ENCODE measurements at places on chromosomes 12 and 14.

- no peak for DNase-seq
Observed at GRCh38 chr12:20489645-20490044, 121.3 kb downstream of the PDE3A start.

GRCh38 chr14:100680439-100681051 lies 46.1 kb upstream of the DLK1 start:
- no peak for DNase-seq

- no peak for DNase-seq
Observed at GRCh38 chr14:90545966-90546751, 149.3 kb downstream of the CALM1 start.

- no peak for DNase-seq
Observed at GRCh38 chr14:75417674-75418073, 10.1 kb upstream of the JDP2 start.

DNA sequence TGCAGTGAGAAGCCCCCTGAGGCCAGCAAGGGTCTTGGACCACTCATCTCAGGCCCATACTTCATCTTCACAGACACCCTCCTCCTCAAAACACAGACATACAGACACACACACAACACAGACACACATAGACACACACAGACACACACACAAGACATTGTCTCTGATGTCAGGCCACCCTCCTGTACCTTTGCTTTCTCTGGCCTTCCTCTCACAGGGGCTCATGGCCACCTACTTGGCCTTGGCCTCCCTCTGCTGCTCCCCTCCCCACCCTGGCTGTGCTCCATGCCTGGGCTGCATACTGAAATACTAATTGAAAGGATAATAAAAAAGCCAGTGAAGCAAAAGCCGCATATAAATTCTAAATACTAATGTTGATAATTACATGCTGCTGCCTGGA lies 1.6 kb upstream of the SYNDIG1L start:
- no peak for DNase-seq

- no peak for DNase-seq
Observed at GRCh38 chr12:99381992-99382391, 265.6 kb upstream of the GARIN6 start.

DNA sequence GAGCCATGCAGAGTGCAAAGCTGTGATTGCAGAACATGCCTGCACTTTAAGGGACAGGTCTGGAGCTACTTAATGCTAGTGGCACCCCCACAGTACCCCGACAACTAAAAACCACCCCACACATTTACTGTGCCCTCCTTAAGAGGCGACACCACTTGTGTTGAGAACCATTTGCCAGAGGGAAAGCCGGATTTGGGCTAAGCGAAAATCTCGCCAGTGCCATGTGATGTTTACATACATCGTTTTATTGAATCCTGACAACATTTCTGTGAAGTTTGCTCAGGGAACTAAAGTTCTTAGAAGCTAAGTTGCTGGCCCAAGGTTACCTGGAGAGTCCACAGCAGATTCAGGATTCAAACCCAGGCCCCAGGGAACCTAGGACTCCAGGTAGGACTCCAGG lies 119.0 kb upstream of the FKBP4 start:
- no peak for DNase-seq

DNA sequence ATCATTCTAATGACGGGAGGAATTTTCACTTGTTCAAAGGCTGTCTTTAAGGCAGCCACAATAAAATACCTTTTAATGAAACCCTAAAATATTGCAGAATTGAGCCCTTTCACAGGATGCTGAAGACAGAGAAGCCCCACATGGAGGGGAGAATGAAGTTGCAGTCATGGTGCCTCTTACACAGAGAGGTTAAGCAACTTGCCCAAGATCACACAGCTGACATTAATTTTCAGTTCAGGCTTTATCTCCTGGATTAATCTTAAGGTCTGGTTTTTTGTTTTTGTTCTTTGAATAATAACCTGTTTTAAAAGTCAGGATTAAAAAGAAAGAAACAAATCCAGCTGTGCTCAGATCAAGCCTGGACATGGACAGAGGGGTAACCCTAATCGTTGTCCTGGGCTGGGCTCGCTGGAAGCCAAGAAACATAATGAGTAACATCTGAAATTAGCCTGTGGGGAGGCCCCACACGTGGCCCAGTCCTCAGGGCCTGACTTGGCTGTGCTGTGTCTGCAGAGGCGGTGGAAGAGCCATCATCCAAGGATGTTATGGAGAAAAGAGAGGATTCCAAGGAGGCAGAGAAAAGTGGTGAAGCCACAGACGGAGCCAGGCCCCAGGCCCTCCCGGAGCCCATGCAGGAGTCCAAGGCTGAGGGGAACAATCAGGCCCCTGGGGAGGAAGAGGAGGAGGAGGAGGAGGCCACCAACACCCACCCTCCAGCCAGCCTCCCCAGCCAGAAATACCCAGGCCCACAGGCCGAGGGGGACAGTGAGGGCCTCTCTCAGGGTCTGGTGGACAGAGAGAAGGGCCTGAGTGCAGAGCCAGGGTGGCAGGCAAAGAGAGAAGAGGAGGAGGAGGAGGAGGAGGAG lies 8.0 kb downstream of the CHGA start:
- no peak for DNase-seq

- no peak for DNase-seq
Observed at GRCh38 chr12:30828686-30829085, 73.9 kb upstream of the CAPRIN2 start.

DNA sequence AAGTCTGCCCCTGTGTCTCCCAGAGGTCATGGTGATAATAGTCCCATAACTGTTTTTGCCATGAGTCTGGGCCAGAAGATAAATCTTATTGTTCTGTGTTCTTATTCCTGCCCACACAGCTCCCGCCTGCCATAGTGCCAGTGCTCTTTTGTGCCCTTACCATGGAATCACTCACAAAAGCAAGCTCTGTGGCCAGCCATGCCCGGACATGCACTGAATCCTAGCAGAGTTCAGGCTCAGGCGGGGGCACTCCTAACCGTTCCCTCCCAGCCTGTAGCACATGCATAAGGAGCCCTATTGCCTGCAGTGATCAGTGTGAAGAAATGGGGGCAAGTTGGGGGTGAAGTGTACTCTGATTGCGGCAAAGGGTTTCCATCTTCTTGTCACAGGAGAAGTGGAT lies 33.3 kb downstream of the DHRS2 start:
- DNase-seq = no peak

GRCh38 chr14:77318006-77318553 lies 2.6 kb downstream of the POMT2 start:
- no peak for DNase-seq

DNA sequence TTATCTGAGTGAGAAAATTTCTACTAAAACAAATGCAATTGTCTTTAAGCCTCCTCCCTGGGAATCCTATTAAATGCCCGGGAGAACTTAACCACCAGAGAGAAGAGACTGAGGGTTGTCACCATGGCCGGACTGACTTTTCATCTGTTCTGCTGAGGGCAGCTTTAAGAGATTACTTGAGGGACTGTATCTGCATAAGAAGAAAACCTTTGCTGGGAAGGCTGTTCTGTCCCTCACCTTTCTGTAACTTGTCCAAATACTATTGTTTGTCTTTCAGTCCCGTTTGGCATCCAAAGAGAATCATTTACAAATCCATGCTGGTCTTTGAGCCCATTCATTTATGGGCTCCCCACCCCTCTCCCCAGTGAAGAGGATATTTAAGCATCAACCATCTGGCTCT lies 306.3 kb upstream of the FLRT2 start:
- no peak for DNase-seq

GRCh38 chr12:86264451-86265328 lies 8.5 kb upstream of the MGAT4C start:
- no peak for DNase-seq

DNA sequence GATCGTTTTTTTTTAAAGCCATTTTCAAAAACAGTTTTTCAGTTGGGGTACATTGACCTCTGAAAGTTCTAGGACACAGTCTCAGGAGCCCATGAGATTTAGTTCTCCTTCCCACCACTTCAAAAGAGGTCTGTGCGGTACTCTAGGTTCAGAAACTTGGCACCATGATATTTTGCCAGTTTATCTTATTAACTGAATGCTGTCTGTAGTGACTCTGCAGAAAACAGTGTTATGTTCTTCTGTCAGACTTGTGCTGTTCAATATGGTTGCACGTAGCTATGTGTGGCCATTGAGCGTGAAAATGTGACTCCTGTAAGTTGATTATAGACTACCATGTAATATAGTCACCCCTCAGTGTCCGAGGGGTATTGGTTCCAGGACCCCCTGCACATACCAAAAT lies 35.9 kb downstream of the CRADD start:
- no peak for DNase-seq

- no peak for DNase-seq
Observed at GRCh38 chr14:93220509-93220908, 13.5 kb downstream of the UBR7 start.
